CD8-positive, alpha-beta memory T cell (primary cell): ENCODE measurements at places on chromosomes 5 and 9. TPM values are rescaled to one million over a fixed set of nuclear protein-coding genes. Genes with fewer than 3 reads are reported as not detected.

- peaks cover 11% of the 10 kb centered on the region for H3K4me1 ChIP-seq
- no peak for DNase-seq
- peak overlapping the region; percentile 37 for H3K4me3 ChIP-seq
- peak overlapping the region; percentile 65 for H3K27ac ChIP-seq
These were observed 1.3 kb downstream of the AGPAT2 start for GRCh38 chr9:136685790-136686533.

DNA sequence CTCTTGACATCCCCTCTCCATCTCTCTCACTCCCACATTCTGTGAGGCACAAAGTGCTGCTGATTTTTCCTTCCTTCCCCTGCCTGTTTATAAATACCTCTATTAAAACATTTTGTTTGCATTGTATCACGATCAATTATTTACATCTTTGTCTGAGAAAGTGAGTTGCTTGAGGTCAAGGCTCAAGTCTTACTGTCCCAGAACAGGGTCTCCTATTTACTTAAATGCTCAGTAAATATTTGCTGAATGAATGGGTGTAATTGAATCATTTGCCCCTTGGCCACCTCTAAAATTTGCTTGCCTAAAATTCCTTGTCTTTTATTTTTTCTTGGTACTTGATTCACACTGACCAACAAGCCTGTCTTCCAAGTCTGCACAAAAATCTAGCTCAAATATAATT, 103.5 kb downstream of the ZNF462 start:
- no peak overlapping the region for H3K27ac ChIP-seq
- H3K36me3 ChIP-seq: no peaks in the 10 kb centered on the region
- H3K27me3 ChIP-seq: no peaks in the 10 kb centered on the region

- no peak overlapping the region for H3K4me3 ChIP-seq
- no peaks in the 10 kb centered on the region for H3K27me3 ChIP-seq
- DNase-seq: no peak
- no peaks in the 10 kb centered on the region for H3K36me3 ChIP-seq
- no peak overlapping the region for H3K27ac ChIP-seq
These were observed 274.1 kb upstream of the C9orf72 start for GRCh38 chr9:27847380-27847779.

- no peaks in the 10 kb centered on the region for H3K36me3 ChIP-seq
- DNase-seq: no peak
- no peak overlapping the region for H3K27ac ChIP-seq
- H3K27me3 ChIP-seq: no peaks in the 10 kb centered on the region
- H3K4me1 ChIP-seq: no peaks in the 10 kb centered on the region
- H3K4me3 ChIP-seq: no peak overlapping the region
These were observed 96.6 kb upstream of the ABCA1 start for GRCh38 chr9:105024529-105024928.

DNA sequence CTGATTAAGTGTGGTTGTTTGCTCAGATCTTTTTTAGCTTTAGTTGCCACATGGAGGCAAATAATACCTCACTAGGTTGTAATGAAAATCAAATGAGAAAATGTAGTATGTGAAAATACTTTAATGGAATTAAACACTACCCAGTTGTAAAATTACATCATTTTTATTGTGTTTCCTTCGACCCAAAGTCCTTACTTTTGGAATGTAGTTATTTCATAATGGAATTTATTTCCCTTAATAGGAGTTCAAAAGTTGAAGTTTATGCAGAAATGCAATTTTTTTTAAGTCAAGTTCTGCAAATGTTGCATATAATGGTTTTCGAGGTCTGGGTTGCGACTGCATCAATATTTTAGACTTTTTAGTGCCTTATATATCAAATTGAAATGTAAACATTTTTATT, 31.0 kb downstream of the TNPO1 start:
- DNase-seq: no peak
- peaks cover 39% of the 10 kb centered on the region for H3K4me1 ChIP-seq
- H3K36me3 ChIP-seq: no peaks in the 10 kb centered on the region
- H3K27me3 ChIP-seq: no peaks in the 10 kb centered on the region
- H3K4me3 ChIP-seq: peak overlapping the region; percentile 92

- DNase-seq: peak; percentile 66
- peak within 1 kb of the TSS; percentile 76 for H3K27ac ChIP-seq
- peaks cover 14% of the 10 kb centered on the region for H3K4me1 ChIP-seq
- H3K4me3 ChIP-seq: peak within 1 kb of the TSS; percentile 72
- no peaks in the 10 kb centered on the region for H3K36me3 ChIP-seq
- H3K27me3 ChIP-seq: no peaks in the 10 kb centered on the region
These were observed at the start of gene SNX24 for GRCh38 chr5:122845229-122846050. Gene SNX24 (plus strand): TSS chr5:122845613. CDS start chr5:122845634, 21 bp downstream.

DNA sequence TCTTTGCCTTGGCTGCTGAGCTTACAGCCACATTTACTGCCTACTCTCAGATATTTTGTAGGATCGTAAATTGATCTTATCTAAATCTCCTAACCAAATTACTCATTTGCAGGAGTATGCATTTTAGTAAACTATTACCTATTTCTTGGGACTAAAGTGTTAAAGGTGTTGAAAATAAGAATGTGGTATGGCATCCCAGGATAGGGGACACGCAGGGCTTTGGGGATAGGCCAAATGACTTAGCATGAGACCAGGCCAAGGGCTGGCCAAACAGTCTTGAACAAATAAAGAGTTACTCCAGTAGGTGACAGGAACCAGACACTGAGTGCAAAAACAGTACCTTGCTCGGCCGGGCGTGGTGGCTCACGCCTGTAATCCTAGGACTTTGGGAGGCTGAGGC, 25.1 kb downstream of the TBC1D2 start:
- H3K27me3 ChIP-seq: no peaks in the 10 kb centered on the region
- H3K4me1 ChIP-seq: no peaks in the 10 kb centered on the region
- DNase-seq: no peak

DNA sequence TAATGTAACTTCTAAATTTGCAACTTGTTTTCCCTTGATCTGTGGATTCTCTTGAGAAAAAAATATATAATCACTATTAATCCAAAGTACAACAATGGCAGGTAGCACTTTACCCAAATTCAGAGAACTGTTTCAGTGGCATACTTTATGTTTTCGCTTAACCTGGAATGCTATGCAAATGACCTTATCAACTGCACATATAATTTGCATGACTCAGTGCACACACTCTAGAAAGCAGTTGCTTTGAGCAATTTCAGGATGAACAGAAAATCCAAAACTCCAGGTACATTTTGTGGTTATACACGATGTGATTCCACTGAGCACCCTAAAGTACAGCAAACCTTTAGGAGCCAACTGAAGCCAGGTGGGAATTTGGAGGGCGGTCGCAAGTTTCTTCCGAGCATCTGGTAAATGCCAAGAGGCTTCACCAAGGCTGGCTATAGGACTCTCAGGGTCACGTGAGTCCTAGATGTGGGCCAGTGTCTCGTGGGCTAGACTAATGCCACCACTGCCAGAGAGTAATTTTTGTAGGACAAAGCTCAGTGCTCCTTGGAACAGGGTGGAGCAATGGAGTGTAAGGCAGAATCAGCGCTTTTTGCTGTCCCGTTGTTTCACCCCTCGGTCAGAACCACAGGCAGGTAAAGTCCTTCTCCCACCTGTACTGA, 37.3 kb downstream of the DMGDH start:
- H3K27me3 ChIP-seq: no peaks in the 10 kb centered on the region
- no peaks in the 10 kb centered on the region for H3K4me1 ChIP-seq
- no peak for DNase-seq
- no peak overlapping the region for H3K27ac ChIP-seq
- no peak overlapping the region for H3K4me3 ChIP-seq

DNA sequence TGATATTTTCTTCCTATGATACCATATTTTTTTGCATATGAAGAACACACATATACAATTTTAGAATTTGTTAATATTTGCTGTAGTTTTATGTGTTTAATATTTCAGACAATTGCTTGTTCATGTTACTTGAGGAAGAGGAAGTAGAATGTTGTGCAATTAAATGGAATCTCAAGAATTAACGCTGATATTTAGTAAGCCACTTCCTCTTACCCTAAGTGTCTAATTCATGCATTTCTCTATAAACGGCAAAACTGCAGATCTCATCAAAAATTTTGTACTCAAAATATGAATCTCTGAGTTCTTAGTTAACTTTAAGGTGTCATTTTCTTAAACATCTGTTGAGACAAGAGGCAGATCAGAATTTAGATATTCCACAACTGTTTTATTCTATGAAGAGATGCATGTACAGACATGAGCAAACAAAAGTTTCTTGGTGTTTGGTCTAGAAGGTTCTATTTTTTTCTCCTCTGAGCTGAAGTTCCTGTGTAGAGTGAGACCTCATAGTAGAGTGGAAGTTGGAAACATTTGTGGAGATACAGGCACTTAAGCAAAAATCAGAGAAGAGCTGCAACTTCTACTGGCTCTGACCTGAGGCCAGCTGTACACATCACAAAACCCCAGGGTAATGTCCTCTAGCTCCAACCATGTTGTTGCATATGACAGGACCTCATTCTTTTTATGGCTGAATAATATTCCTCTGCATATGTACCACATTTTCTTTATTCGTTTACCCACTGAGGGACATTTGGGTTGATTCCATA, 16.6 kb upstream of the TGFBI start:
- no peaks in the 10 kb centered on the region for H3K27me3 ChIP-seq
- H3K4me3 ChIP-seq: no peak overlapping the region
- no peak overlapping the region for H3K27ac ChIP-seq
- H3K4me1 ChIP-seq: no peaks in the 10 kb centered on the region

- no peak for DNase-seq
- no peaks in the 10 kb centered on the region for H3K4me1 ChIP-seq
- H3K27me3 ChIP-seq: no peaks in the 10 kb centered on the region
- no peak overlapping the region for H3K27ac ChIP-seq
- H3K36me3 ChIP-seq: no peaks in the 10 kb centered on the region
- H3K4me3 ChIP-seq: no peak overlapping the region
These were observed 140.3 kb upstream of the CHD1 start for GRCh38 chr5:99068944-99069650.

- H3K36me3 ChIP-seq: no peaks in the 10 kb centered on the region
- no peak for DNase-seq
- H3K27me3 ChIP-seq: no peaks in the 10 kb centered on the region
- no peak overlapping the region for H3K27ac ChIP-seq
- no peak overlapping the region for H3K4me3 ChIP-seq
These were observed 92.2 kb upstream of the CKMT2 start for GRCh38 chr5:81140943-81141342.

DNA sequence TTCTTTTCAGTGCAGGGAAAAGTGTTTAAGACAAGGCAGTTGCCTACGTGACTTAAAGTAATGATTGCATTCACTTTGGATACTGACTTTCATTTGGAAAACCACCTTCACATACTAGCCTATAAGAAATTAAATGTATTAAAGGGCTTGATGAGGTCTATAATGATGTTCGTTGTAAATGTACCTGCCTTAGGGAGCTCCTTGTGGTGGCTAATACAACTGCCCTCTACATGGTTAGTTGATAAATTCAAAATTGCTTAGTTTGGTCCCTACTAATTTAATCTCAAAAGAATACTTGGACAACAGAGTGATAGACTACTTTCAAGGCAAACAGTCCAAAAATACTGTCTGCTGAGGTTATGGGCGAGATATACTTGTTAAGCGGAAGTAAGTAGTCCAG, 3.8 kb downstream of the VLDLR start:
- no peak overlapping the region for H3K27ac ChIP-seq
- peaks cover 7% of the 10 kb centered on the region for H3K4me1 ChIP-seq
- no peak overlapping the region for H3K4me3 ChIP-seq
- peaks cover 15% of the 10 kb centered on the region for H3K27me3 ChIP-seq

DNA sequence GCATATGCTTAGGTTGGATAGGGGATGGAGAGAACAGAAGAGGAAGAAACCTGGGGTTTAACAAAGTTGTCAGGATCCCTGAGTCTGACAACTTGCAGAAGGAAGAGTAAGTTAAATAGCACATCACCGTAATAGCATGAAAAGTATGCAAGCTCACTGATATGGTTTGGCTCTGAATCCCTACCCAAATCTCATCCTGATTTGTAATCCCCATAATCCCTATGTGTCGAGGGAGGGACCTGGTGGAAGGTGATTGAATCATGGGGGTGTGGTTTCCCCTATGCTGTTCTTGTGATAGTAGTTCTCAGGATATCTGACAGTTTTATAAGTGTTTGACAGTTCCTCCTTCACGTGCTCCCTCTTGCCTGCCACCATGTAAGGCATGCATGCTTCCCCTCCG, 193.3 kb downstream of the PSAT1 start:
- H3K4me3 ChIP-seq: no peak overlapping the region
- no peaks in the 10 kb centered on the region for H3K27me3 ChIP-seq
- H3K36me3 ChIP-seq: no peaks in the 10 kb centered on the region
- H3K27ac ChIP-seq: no peak overlapping the region

DNA sequence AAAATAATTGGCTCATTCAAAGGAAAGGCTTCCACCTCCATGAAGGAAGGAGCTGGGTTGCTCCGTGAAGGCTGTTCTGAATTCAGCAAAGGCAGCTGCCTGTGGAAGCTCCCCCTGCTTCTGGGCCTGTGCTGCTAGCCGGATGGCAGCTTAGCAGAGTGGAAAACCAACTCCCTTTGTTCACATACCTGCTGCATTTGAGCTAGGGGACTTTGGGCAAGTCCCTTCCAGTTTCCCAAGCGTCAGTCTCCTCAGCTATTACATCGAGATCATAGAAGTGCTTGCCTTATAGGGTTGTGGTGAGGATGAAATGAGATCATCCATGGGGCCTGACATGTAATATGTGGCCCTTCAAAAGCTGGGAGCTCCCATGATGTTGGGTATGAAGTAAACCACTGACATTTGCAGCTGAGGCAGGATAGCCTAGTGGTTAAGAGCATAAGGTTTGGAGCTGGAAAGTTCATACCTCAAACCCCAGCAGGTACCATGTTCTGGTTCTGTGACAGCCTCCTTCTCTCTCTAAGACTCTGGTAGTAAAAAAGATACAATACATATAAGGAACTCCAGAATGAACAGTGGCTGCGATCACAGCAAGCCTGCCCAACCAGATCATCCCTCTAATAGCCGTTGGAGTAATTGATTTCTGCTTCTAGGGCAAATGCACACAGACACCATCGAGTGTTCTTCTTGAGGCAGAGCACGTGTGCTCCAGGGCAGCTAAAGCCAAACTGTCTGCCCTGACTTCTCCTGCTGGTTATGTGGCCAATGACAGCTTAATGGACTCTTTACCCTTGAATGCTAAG, 11.0 kb upstream of the DENND1A start:
- H3K27me3 ChIP-seq: no peaks in the 10 kb centered on the region
- no peak for DNase-seq
- H3K36me3 ChIP-seq: no peaks in the 10 kb centered on the region
- H3K4me1 ChIP-seq: no peaks in the 10 kb centered on the region
- no peak overlapping the region for H3K4me3 ChIP-seq
- no peak overlapping the region for H3K27ac ChIP-seq

DNA sequence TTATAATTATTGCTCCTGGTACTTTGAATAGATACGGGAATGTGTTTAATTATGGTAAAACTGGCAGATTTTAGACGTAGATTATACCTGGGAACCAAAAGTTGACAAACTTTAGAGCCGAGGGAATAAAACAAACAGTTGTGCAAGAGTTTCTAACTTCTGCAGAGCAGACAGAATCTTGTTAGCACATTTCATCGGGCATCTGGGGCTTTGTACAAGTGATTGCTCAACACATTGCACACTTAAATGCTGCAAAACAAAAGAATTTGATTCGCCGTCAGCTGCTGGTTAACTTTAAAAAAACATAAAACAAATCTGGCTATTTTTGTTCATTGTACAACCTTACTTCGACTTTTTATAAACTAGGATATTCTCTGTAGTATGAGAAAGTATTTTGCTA, 398.1 kb downstream of the MAN2A1 start:
- no peaks in the 10 kb centered on the region for H3K36me3 ChIP-seq
- H3K4me1 ChIP-seq: no peaks in the 10 kb centered on the region
- H3K27ac ChIP-seq: no peak overlapping the region
- H3K4me3 ChIP-seq: no peak overlapping the region
- H3K27me3 ChIP-seq: no peaks in the 10 kb centered on the region

The C5orf63 gene
- polyA plus RNA-seq: 5.2 TPM

The OGN gene
- 0.18 TPM for polyA plus RNA-seq

The SVEP1 gene
- not detected for polyA plus RNA-seq

The AGTPBP1 gene
- polyA plus RNA-seq: 35.5 TPM

The SLC6A19 gene
- polyA plus RNA-seq: not detected

The PCDHGA3 gene
- not detected for polyA plus RNA-seq
